ENCODE measurements at places on chromosomes 2 and 18. TPM values are rescaled to one million over a fixed set of nuclear protein-coding genes. Genes with fewer than 3 reads are reported as not detected.

DNA sequence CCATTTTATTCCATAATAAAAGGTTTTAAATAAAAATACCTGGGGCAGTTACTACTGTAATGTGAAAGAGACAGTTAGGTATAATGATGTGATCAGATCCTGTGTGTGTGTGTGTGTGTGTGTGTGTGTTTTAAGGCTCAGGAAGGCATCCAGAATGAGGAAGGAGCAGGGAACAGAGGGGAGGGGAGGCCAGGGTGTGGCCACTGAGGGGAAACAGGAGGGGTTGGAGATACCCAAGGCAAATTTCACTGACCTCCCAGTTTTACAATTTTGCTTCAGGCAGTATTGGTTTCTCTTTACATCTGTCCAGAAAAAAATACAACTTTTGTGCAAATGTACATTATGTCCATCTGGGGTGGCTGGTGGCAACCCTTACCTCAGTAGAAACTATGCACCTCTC is 163.5 kb upstream of the FBXO11 start:
- no peak for DNase-seq

DNA sequence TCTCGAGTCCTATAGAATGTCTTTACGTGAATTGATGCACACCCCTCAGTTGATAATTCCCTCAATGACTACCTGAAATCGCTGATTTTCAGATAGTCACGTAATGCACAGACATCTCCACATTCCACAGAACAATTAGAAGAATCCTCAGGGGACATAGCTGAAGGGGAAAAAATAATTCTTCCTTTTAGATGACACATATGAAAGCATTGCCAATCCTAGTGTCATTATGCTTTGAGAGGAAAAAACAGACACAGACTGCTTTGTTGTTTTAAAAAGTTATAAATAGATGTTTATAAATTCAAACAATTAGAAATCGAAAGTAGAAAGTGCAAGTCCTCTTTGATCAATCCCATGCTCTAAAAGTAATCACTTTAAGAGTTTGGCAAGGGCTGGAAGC is 100.6 kb upstream of the FN1 start:
- DNase-seq = no peak

DNA sequence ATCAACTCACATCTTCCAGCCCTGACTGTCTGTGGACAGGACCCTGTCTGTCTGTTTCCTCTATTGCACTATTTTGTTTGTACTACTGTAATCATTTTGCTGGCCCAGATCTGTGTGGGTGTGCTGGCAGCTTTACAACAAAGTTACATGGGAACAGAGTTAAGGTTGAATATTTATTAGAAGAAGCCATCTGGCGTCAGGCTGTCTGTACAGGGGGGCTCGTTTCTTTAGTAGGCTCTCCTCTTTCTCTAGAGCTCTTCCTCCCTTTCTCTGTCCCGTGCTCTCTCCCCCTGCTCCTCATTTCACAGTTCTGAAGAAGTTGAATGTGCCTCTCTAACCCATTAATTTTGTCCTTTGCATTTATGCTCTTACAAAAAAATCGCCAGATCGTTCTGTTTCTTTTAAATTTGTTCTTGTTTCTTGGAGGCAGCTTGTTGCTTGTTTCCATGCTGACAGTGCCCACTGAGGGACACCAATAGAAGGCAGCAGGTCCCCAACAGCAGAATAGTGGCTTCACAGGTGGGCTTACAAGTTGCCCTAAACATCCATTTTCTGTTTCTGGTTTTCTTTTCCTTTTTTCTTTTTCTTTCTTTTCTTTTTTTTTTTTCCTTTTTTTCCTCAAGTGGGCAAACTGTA is 315.2 kb upstream of the ZEB2 start:
- no peak for DNase-seq

DNA sequence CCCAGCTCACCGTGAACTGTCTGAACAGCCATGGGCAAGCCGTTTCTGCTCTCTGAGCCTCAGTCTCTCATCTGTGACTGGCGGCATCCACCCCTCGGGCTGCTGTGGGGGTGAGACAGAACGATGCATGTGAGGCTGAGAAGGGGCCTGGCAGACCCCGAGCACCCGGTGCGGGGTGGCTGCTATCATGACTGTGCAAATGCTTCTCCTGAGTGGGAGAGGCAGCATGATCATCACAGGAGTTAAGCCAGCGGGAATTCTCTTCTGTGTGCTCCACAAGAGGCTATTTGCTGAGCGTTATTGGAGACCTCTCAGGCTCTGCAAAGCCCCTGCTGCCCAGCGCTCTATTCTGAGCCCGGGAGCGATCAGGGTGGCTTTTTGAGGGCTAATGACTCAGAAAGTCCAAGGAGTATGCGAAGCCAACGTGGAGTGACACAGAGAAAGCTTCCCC is 45.8 kb upstream of the ID2 start:
- DNase-seq = no peak

- DNase-seq = no peak
These were observed 925 bp downstream of the SOS1 start for GRCh38 chr2:39119732-39120520.

GRCh38 chr18:40215979-40216378 is 1739.1 kb upstream of the PIK3C3 start:
- DNase-seq = peak; percentile 96

- no peak for DNase-seq
These were observed 144.8 kb upstream of the IL1R2 start for GRCh38 chr2:101846973-101847372.

- no peak for DNase-seq
These were observed 144.9 kb downstream of the LTBP1 start for GRCh38 chr2:33091541-33092123.

DNA sequence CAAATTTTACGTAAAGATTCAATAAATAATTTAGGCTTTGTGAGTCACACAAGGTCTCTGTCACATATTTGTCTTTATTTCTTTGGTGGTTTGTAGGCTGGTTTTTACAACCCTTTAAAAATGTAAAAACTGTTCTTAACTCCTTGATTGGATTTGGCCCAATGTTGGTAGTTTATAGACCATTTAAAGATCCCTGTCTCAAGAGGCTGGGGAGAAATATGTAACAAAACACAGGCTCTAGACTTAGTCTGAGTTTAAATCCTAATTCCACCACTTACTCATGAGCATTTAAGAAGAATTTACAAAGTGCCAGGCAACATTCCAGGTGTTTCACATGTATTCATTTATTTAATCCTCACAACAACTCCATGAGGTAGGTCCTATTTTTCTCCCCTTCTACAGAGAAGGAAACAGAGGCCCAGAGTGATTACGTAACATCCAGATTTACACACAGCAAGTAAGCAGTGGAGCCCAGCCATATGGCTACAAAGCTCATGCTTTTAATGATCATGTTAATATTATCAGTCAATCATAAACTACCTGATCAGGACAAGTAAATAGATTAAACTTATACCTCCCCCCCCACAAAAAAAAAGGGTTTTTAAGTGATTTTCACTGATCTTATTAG is 416.6 kb upstream of the ACVR2A start:
- no peak for DNase-seq

DNA sequence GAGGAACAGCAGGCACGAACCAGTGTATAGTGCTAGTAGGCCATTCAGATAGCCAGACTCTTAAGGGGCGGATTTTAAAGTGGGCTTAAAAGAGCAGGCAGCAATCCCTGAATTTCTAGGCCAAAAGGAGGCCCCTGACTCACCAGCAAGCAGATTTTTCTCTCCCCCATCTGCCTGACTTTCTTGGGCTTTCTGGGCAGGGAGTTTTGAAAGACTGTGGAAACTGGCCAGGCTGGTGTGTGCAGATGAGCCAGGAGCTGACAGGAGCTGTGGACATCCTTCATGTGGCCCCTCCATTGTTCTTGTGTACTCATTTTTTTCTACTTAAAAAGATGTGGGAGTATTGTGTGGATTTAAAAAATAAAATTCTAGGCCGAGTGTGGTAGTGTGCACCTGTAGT is 59.0 kb downstream of the GLI2 start:
- DNase-seq = no peak

DNA sequence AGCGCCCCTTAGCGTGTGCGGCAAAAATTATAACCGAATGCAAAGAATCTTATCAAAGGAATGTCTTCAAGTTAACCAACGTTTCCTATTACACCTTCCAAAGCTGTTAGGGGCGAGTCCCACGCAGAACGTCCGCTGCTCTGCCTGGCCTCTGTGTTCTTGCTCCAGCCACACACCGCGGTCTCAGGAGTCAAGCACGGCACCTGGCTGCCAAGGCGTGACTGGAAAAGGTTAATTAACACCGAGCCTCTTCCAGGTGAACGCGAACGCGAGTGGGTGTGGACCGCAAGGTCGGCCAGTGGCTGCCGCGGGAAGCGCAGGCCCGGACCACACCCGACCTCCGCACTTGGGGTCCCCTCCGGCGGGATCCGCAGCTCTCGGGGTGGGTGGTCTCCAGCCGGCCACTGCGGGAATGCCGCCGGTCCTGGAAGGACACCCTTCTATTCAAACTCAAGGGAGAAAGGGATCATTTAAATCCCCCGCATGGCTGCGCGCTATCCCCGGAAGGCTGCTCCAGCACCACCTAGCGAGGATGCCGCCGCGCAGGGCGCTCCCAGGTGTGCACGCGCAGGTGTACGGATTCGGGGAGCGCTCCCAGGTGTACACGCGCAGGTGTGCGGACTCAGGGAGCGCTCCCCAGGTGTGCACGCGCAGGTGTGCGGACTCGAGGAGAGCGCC is 830 bp downstream of the CYB5A start:
- DNase-seq = peak; percentile 41

GRCh38 chr2:157076526-157077161 is 180.9 kb upstream of the GALNT5 start:
- DNase-seq = no peak

GRCh38 chr2:177396703-177397460 is 4.3 kb downstream of the AGPS start:
- DNase-seq = peak; percentile 54

GRCh38 chr18:45664824-45665763 is 49.8 kb downstream of the SLC14A2 start:
- no peak for DNase-seq

- DNase-seq = no peak
These were observed 15.4 kb upstream of the NDUFV2 start for GRCh38 chr18:9087144-9087543.

DNA sequence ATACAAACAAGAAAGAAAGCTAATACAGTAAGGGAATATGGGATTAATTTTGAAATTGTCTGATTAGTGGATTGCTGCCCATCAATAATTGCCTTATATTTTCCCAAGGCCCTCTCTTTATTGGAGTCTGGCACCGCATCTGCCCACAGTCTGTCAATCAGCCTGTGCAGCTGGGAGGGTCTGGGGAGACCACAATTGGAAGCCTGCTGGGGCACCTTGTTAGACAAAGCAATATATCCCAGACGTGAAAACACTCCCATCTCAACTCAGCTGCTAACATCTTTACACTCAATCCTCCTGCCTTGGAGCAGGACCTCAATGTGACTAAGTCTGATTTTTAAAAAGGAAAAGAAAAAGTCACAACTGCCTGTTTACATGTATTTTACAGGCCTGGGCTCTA is 258.6 kb downstream of the SRBD1 start:
- no peak for DNase-seq

CCDC141 gene
- total RNA-seq = not detected

TRIB2 gene
- total RNA-seq = 5.0 TPM

DOK1 gene
- total RNA-seq = 4.3 TPM

PARD6G gene
- total RNA-seq = 18.0 TPM

PRSS56 gene
- total RNA-seq = not detected

CYP27C1 gene
- total RNA-seq = 6.4 TPM

ARHGAP28 gene
- total RNA-seq = 0.24 TPM

STPG4 gene
- 0.07 TPM for total RNA-seq

MPP4 gene
- 0.88 TPM for total RNA-seq

SERPINB13 gene
- total RNA-seq = 5.9 TPM

GPBAR1 gene
- 0.14 TPM for total RNA-seq
